NCI-H345 (cell line): ENCODE measurements at places on chromosomes 13 and 19.
A peak's percentile ranks its signal among the peaks of the same experiment; 100 is the strongest.

GRCh38 chr13:24392972-24393371 lies 83.6 kb downstream of the C1QTNF9 start:
- DNase-seq, result no peak

DNA sequence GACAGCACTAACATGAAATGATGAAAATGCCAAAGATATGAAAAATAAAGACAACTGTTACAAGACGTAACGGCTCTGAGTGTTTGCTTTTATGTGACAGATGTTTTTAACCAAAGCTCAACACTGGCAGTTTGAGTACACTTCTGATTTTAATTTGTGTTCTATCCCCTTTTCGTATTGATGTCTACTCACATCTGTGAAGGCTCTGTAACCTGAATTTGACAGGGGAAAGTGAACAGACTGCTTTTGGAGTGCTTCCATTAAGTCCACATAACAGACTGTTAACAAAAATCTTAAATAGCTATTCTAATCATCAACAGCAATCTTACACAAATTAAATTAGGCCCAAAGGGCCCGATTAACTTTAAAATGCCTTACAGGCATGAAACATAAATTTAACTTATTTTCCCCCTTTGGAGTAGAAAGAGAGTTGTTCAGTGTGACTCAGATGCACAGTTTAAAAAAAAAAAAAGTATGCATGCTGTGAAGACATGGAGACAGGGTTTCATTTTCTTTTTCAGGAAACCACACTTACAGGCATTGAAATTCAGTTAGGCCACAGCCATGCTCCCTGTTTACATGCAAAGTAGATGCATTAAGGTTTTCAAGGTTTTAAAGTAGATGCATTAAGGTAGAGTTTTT lies 16.3 kb upstream of the RNASEH2B start:
- DNase-seq, result no peak

DNA sequence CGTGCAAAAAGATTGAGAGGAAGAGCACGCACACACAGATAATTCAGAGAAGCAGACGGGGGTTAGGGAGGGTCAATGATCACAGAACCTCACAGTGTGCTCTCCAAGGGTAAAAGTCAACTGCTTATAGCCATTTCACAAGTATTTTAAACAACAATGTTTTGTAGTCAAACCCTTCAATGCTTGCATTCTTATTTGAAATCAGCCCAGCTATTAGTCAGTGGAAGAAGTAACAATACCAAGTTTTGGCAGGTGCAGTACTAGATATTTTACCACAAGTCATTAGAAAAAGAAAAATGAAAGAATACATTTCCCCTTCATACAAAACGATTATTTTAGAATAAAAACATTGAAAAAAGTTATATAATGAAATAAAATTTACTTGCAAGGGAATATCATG lies 2.6 kb downstream of the CSNK1A1L start:
- DNase-seq, result no peak

GRCh38 chr13:32408296-32409000 lies 19.5 kb downstream of the N4BP2L1 start:
- peak; percentile 42 for DNase-seq

DNA sequence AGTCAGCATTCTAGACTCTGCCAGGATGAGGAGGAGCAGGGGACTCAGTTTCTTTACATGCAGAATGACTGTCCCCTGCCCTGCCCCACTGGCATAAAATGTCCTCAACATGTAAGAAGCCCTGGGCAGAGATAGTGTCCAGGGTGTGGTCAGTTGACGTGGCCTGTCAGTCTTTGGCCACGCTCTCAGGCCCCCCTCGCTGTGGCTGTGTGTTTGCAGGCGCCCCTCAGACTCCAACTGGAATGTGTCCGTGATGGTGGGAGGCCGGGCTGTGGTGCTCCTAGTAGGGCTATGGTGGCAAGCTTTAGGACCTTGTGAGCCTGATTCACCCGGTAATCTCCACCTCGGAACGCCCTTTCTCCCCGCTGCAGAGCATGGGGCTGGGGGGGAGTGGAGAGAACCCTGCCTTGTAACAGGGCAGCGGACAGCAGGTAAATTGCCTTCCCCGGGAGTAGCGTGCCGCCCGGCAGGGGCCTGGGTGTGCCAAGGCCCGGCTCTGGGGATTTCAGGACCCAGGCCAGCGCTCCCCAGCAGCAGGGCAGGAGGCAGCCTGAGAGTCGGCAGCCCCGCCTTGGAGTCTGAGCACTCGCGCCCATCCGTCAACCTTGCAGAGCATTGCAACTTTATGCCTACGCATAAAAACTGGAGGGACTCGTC lies 62.3 kb downstream of the CHST8 start:
- DNase-seq, result no peak

DNA sequence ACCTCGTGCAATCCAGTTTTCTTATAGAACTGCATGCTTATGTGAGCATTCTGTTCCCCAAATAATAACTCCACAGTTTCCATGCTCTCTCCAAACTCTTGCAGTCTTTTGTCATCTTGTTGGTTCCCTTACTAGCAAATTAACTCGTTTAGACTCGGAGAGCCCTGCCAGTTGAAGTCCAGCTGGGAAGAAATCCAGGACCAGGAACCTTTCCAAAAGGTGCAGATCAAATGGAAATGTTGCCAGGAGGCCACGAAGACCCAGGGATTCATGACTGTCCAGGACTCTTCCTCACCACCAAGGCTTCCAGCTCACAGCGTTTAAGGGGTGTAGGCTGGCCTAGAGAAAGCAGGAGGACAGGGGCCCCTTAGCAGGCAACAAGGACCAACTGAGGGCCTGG lies 2.1 kb upstream of the TDRD12 start:
- no peak for DNase-seq

DNA sequence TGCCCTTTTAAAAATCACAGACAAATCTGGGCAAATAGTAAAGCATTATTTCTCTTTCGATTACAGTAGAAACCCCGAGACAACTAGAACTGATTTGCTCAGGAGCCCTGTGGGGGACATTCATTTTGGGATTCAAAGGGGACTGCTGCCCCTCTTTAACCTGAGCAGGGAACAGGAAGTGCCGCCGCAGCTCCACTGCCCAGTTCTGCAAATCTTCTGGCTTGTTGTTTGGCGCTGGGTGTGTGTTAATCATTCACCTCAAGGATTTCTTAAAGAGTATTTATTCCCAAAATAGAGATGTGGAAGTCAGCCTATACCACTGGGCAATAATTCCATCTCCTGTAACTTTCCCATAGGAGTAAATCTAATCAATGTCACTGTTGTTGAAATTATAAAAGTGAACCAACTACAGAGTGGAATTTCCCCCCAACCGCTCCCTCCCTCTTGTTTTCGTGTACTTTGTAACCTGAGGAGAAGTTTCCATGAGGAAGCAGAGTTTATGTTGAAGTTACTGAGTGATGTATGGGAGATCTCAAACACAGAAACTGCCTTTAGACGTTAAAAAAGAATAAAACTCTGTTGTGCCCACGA lies 515.8 kb downstream of the KLF12 start:
- no peak for DNase-seq

DNA sequence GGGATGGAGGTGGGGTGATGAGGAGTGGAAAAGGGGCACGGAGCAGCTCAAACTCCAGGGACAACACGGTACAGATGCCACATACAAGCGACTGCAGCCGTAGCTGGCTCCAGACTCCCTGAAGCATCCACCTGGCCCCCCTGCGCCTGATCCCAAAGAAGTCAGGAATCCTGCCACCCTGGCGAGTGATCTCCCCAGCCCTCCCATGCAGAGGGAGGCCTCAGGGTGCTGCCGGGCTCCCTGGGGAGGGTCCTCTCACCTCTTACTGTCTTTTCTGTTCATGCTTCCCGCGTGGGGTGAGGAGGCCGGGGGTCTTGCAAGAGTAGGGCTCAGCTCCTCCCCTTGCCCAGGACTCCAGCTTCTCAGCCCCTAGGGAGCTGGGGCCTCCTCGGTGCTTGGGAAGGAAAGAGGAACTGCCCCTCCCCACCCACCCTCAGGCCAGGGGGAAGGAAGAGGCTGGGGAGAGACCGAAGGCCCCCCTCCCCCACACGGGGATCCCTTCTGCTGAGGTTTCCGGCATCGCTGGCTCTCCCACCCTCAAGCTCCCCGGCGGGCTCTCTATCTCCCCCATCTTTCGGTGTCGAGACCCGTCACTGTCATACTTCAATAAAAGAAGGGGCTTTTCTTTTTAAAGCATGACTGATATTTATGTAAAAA lies at the start of gene RASGRP4:
RASGRP4 (minus strand) TSS at position 410 of the 657 bp plus-strand sequence; CDS start at position 282, 128 bp downstream.
- no peak for DNase-seq

DNA sequence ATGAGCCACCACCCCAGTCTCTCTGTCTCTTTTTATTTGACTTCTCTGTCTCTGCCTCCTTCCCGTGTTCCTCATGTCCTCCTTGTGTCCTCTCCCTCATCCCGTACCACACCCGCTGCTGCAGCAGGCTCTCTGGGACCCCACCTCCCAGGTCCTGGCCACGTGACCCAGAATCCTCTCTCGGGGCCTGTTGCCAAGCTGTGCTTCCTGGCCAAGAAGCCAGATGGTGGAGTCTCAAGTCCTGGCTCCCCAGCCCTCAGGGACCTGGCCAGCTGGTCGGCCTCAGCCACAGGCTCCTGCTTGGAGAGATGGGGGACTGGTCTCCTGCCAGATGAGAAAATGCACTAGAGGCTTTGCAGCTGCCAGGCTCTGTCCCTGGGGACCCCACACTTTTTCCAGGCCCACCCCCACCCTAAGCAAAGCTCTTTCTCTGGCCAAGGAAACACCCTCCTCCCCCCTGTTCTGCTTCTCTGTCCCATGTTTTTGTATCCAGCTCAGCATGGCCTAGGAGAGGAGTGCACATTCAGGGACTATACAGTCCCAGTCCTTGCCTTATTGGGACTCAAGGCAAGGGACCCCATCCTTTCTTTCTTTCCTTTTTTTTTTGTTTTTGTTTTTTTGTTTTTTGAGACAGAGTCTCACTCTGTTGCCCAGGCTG lies 34.3 kb upstream of the SHKBP1 start:
- DNase-seq, result no peak
